ENCODE measurements at places on chromosomes 1 and 21.

DNA sequence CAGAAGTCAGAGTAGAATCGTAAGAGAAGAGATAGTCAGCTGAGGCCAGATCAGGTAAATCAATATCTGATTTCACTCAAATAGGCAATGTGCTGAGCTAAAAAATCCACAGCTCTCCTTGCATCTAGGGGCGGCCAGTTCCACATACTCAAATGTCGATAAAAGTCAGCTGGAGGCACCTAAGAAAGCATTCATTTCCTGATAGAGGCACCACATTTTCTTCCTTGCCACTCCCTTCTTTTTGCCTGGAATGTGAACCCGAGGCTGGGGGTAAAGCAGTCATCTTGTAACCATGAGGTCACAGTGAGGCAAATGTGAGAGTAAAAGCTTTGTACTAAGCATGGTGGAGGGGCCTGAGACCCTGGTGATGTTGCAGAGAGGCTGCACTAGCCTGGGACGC lies 24.2 kb upstream of the CTPS1 start:
- DNase-seq, result no peak
- H3K36me3 ChIP-seq, result no peaks in the 10 kb centered on the region
- H3K27ac ChIP-seq, result no peak overlapping the region
- peaks cover 35% of the 10 kb centered on the region for H3K27me3 ChIP-seq

DNA sequence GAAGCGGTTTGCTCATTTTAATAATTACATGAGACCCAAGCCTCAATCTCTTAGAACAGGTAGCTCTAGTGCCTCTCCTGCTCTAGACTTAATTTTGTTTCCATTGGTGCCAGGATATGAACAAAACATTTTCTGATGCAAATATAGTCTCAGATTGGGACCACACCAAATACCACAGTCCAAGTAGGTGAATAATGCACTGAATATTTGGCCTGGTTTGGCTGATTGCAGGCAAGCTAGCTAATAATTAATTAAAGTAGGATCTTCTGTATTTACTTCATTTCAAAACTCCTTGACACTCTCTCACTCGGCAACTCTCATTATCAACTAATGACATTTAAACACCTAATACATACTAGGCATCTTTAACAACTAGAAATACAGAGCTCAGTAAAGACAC lies 219.6 kb downstream of the LTN1 start:
- H3K27me3 ChIP-seq, result no peaks in the 10 kb centered on the region
- H3K36me3 ChIP-seq, result peaks cover 2% of the 10 kb centered on the region
- no peaks in the 10 kb centered on the region for H3K4me1 ChIP-seq
- H3K4me3 ChIP-seq, result no peak overlapping the region

GRCh38 chr21:36288651-36289243 lies 31.2 kb upstream of the MORC3 start:
- no peak for DNase-seq
- H3K4me1 ChIP-seq, result peaks cover 9% of the 10 kb centered on the region
- H3K27me3 ChIP-seq, result no peaks in the 10 kb centered on the region
- no peak overlapping the region for H3K4me3 ChIP-seq
- peaks cover 29% of the 10 kb centered on the region for H3K36me3 ChIP-seq

- peaks cover 3% of the 10 kb centered on the region for H3K36me3 ChIP-seq
- DNase-seq, result no peak
These were observed 100.4 kb downstream of the FGGY start for GRCh38 chr1:59397139-59397858.

DNA sequence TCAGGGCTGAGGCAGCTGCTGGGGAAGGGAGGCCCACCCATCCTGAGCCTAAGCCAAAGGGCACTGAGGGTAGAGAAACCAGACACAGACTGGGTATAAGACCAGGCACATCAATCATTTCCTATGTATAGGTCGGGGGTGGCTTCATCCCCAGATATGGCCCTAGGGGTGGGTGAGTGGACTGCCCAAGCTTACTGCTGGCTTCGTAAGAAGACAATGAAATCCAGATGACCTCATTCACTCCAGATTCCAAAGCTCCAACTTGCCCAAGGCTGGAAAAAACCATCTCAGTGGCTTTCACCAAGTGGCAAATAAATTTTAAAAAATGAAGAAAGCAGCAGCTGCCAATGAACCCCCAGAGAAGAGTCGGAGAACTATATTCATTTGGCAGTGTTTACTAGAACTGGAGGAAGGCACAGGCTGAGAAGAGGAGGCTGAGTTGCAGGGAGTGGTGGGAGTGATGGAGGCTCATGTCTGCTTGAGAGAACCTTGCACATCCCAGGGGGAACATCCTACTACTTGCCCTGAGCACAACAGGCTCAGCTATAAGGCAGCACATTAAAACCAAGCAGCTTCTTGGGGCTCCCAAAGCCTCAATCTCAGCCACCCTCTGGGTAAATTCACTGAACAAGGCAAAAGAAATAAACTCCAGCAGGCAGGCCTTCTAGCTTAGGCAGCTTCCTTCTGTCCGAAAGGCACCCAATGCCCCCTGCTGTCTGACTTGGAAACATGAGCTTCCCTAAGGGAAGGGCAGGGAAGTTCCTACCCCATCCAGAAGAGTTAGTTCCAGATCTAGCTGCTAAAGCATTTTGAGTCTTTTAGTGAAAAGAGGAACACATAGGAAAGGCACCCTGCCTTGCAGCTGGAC lies 14.1 kb downstream of the PEA15 start:
- peaks cover 6% of the 10 kb centered on the region for H3K4me1 ChIP-seq
- peaks cover 57% of the 10 kb centered on the region for H3K36me3 ChIP-seq
- no peaks in the 10 kb centered on the region for H3K27me3 ChIP-seq
- peak overlapping the region; percentile 86 for H3K27ac ChIP-seq
- H3K4me3 ChIP-seq, result no peak overlapping the region

- no peak for DNase-seq
- H3K36me3 ChIP-seq, result peaks cover 5% of the 10 kb centered on the region
- no peaks in the 10 kb centered on the region for H3K27me3 ChIP-seq
- no peak overlapping the region for H3K4me3 ChIP-seq
- H3K27ac ChIP-seq, result no peak overlapping the region
- H3K4me1 ChIP-seq, result peaks cover 6% of the 10 kb centered on the region
These were observed 45.1 kb upstream of the MUTYH start for GRCh38 chr1:45385302-45385701.

GRCh38 chr21:32322103-32322502 lies 23.4 kb downstream of the MRAP start:
- no peak for DNase-seq
- no peaks in the 10 kb centered on the region for H3K4me1 ChIP-seq
- no peaks in the 10 kb centered on the region for H3K27me3 ChIP-seq
- H3K27ac ChIP-seq, result no peak overlapping the region
- H3K4me3 ChIP-seq, result no peak overlapping the region

DNA sequence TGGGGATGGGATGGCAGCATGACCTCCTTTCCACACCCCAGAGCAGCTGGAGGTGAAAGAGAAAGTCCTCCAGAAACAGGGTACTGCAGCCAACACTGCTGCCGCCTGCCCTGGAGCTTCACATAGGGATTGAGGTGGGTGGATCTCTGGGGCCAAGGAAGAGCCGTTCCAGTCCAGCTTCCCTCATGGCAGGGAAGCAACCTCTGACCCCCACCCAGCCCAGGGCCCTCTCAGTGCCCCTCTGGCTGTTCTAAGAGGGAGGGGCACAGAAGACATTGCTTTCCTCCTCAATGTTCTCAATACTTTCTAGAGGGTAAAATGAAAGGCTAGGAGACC lies 5.7 kb downstream of the KIF21B start:
- H3K27ac ChIP-seq, result no peak overlapping the region
- no peaks in the 10 kb centered on the region for H3K27me3 ChIP-seq
- H3K4me1 ChIP-seq, result peaks cover 92% of the 10 kb centered on the region
- peak overlapping the region; percentile 64 for H3K4me3 ChIP-seq

GRCh38 chr1:190494451-190494850 lies 16.8 kb upstream of the BRINP3 start:
- no peak overlapping the region for H3K27ac ChIP-seq
- H3K36me3 ChIP-seq, result no peaks in the 10 kb centered on the region
- H3K4me3 ChIP-seq, result no peak overlapping the region
- no peaks in the 10 kb centered on the region for H3K27me3 ChIP-seq

DNA sequence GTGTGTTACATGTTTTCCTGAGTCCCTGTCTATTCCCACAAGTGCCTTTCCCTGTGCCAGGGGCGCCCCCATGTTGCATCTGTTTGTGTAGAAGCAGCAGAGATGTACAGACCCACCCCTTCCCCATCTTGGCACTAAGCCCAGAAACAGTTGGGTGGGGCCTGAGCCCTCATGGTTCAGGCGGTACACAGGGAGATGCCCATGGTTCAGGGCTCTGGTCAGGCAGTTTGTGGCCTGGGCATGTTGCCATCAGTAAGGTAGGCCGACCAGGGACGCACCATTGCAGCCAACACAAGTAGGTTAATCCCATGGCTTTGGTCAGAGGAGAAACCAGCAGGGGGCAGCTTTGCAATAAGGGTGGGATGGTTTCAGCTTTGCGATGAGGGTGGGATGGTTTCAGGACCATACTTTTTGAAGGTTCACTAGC lies 914 bp upstream of the ADGRB2 start:
- no peak overlapping the region for H3K4me3 ChIP-seq
- H3K36me3 ChIP-seq, result no peaks in the 10 kb centered on the region
- peaks cover 53% of the 10 kb centered on the region for H3K4me1 ChIP-seq
- H3K27ac ChIP-seq, result no peak overlapping the region
- H3K27me3 ChIP-seq, result peaks cover 8% of the 10 kb centered on the region

- H3K27me3 ChIP-seq, result no peaks in the 10 kb centered on the region
- H3K4me3 ChIP-seq, result no peak overlapping the region
- peaks cover 60% of the 10 kb centered on the region for H3K4me1 ChIP-seq
These were observed 43.5 kb downstream of the TRIM33 start for GRCh38 chr1:114467491-114467890.

- DNase-seq, result no peak
- peaks cover 10% of the 10 kb centered on the region for H3K4me1 ChIP-seq
- no peak overlapping the region for H3K4me3 ChIP-seq
- no peaks in the 10 kb centered on the region for H3K36me3 ChIP-seq
These were observed 175.7 kb downstream of the TGFBR3 start for GRCh38 chr1:91710261-91710660.

- H3K27ac ChIP-seq, result no peak overlapping the region
- no peak for DNase-seq
- H3K36me3 ChIP-seq, result peaks cover 4% of the 10 kb centered on the region
- peaks cover 18% of the 10 kb centered on the region for H3K4me1 ChIP-seq
These were observed 17.7 kb upstream of the SAMD11 start for GRCh38 chr1:905811-906599.

GRCh38 chr1:162019006-162019405 lies 4.7 kb downstream of the OLFML2B start:
- DNase-seq, result no peak
- peaks cover 9% of the 10 kb centered on the region for H3K4me1 ChIP-seq
- no peak overlapping the region for H3K27ac ChIP-seq
- peaks cover 28% of the 10 kb centered on the region for H3K27me3 ChIP-seq
- no peaks in the 10 kb centered on the region for H3K36me3 ChIP-seq

DNA sequence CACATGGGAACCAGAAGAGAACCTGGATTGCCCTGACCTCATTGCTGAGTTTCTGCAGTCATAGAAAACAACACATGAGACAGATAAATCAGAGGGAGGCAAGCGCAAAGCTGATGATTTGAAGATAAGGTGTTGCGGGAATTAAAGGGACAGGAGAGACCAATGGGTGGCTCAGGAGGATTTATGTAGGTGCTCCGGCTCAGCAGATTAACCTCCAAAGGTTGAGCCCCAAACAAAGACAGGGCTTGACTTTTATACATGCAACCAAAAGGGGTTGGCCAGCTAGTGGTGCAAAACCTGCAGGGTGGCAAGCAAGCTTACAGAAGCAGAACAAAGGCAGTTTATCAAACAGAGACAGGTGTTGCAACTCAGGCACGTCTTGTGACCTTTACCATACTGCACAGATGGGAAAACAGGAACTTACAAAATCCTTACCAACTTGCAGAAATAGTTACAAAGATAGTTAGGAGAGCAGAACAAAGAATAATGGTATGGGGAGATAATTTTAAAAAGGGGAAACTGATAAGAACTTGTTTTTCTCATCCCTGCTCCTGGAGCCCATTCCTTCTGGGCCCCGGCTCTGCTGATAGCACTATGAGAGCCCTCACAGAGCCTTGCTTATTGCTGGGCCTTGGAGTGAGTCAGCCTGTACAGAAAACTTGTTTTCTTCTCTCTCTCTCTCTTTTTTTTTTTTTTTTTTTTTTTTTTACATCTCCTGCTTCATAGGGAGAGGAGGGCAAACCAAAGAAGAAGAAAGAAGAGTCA lies 93.6 kb downstream of the SNRPE start:
- H3K4me3 ChIP-seq, result no peak overlapping the region
- DNase-seq, result no peak
- peaks cover 2% of the 10 kb centered on the region for H3K4me1 ChIP-seq
- peaks cover 5% of the 10 kb centered on the region for H3K27me3 ChIP-seq
- peaks cover 15% of the 10 kb centered on the region for H3K36me3 ChIP-seq

DNA sequence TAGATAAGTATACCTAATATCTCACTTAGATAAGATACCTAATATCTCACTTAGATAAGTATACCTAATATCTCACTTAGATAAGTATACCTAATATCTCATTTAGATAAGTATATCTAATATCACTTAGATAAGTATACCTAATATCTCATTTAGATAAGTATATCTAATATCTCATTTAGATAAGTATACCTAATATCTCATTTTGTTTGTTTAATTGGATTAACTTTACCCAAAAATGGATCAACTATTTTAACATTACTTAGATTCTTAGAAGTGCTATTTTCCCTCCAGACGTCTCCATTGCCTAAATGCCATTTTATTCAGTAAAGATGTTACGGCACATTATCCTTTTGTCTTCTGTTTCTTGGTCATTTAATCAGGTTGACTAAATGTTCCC lies 346.4 kb downstream of the CHRM3 start:
- no peaks in the 10 kb centered on the region for H3K4me1 ChIP-seq
- H3K36me3 ChIP-seq, result no peaks in the 10 kb centered on the region
- no peak for DNase-seq
- H3K4me3 ChIP-seq, result no peak overlapping the region
- no peaks in the 10 kb centered on the region for H3K27me3 ChIP-seq
- H3K27ac ChIP-seq, result no peak overlapping the region

DNA sequence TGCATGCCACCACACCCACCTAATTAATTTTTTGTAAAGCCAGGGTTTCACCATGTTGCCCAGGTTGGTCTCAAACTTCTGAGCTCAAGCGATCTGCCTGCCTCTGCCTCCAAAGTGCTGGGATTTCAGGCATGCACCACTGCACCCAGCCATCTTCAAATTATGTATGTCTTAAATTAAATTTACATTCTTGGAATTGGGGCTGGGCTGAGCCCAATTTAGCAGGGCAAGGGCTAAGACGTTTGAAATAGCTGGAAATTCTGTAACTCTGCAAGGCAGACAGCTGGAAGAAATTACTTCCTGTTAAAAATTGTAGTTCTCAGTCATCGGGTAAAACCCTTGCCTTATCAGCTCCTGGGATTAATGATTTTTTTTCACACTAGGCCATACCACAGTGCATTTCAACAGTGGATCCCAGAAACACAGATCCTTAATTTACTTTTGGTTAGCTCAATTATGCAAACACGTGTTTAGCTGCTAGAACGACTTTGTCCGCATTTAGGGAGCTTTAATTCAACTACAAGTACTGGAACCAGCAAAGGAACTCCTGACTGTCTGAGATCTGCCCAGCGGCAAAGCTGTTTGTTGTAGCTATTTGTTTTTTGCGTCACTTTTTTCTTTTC lies 83.3 kb downstream of the OLFML3 start:
- DNase-seq, result no peak
- H3K4me3 ChIP-seq, result no peak overlapping the region
- H3K4me1 ChIP-seq, result no peaks in the 10 kb centered on the region
- no peak overlapping the region for H3K27ac ChIP-seq
- H3K36me3 ChIP-seq, result no peaks in the 10 kb centered on the region

GRCh38 chr1:216807696-216808095 lies 84.5 kb upstream of the ESRRG start:
- H3K4me1 ChIP-seq, result no peaks in the 10 kb centered on the region
- H3K36me3 ChIP-seq, result no peaks in the 10 kb centered on the region
- no peak overlapping the region for H3K27ac ChIP-seq
- H3K27me3 ChIP-seq, result no peaks in the 10 kb centered on the region
- no peak overlapping the region for H3K4me3 ChIP-seq
- no peak for DNase-seq

Measured in stimulated activated naive B cell treated with anti-CD40 and anti-IgM and Interleukin-4, amounts not matched to agents 10 μg/mL and 1 μg/mL and 100 μg/mL, for 72 hours (primary cell).